ENCODE measurements at places on chromosomes 5 and 9.

DNA sequence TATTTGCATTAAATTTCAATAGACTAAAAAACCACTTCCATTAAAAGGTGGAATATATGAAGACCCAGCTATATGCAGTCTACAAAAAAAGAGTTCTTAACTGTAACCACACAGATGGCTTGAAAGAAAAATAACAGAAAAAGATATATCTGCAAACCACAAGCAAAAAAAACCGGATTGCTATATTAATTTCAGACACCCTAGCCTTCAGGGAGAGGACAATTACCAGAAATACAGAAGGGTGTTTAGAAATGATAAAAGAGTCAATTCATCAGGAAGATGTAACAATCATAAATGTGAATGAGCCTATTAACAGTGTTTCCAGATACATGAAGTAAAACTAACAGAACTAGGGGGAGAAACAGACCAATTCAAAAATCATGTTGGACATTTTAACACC lies 56.9 kb upstream of the SMIM23 start:
- DNase-seq, result no peak

DNA sequence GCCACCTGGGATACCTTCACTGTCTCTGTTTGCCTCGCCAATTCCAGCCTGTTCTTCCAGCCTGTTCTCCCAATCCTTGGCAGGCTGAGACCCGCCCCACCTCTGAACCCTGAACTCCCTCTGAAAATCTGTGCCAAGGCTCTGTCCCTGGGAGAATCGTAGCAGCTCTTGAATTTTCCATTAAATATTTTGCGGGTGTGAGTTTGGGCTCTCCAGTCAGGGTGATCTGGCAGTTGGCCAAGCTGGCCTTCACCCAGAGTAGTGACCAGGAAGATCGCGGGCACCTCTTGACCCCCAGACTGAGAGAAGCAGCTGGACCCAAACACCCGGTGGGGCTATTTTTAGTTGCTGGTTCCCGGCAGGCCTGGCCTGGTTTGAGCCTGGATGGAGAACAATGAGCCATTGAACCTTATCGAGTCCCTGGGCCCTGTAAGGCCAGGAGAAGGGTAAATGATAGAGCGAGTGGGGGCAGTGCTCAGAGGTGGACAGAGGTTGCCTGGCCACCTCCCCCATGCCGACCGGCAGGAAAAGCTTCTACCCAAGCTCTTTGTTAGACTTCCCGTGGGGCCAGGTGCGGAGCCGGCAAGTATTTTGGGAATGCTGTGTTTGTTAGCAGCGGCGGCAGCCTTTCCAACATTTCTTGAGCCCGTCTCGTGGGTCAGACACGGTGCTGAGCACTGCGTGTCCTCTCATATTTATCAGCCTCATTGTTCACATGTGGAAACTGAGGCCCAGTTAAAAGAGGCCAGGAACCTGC lies 146.2 kb downstream of the RGS3 start:
- DNase-seq, result no peak

- DNase-seq, result no peak
Measured at GRCh38 chr5:168204165-168204564, 87.3 kb upstream of the WWC1 start.

DNA sequence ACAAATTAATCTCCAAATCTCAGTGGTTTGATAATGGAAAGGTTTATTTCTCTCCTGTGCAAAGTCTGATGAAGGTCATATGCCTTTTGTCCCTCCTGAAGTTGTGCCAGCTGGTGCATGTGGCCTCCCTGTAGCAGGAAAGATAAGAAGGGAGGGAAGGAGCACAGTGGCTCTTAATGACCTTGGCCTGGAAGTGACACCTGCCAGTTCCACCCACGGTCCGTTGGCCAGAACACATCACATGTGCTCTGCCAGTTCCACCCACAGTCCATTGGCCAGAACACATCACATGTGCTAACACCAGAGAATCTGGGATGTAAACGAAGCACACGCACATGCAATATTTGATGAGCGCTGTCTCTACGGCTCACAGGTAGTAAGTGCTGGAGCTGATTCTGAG lies 130.9 kb downstream of the DOCK2 start:
- no peak for DNase-seq

DNA sequence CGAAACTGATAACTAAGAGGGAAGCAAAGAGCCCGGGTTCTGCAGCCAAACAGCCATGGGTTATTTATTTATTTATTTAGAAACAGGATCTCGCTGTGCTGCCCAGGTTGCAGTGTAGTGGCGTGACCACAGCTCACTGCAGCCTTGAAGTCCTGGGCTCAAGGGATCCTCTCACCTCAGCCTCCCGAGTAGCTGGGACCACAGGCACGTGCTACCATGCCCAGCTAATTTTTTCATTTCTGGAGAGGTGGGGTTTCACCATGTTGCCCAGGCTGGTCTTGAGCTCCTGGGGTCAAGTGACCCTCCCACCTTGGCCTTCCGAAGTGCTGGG lies 24.1 kb downstream of the NDUFA8 start:
- no peak for DNase-seq

DNA sequence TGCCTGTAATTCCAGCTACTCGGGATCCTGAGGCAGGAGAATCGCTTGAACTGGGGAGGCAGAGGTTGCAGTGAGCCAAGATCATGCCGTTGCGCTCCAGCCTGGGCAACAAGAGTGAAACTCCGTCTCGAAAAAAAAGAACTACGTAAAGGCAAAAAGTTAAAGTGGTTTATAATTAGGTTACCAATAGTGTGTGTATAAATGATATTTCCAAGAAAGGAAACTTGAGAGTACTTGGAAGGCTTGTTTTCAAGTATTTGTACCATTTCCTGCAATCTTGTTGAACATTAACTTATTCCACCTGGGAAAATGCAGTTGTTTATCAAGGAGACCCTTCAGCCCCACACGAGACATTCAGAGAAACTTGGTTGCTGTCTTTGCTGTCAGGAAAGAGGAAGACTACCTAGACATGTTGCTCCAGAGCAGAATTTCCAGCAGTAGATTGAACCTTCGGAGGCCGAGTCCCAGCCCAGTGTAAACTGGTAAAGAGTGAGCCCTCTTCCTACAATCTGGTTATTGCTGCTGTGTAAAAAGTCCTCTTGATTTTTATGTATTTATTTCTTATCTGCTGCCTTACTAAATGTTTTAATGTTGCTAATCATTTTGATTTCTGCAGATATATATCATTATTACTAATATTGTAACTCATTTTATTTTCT lies 30.1 kb downstream of the STXBP1 start:
- DNase-seq, result no peak

- no peak for DNase-seq
Measured at GRCh38 chr9:87141124-87141523, 193.8 kb upstream of the GAS1 start.

GRCh38 chr5:146474065-146474464 lies 26.9 kb downstream of the TCERG1 start:
- no peak for DNase-seq

GRCh38 chr9:28053096-28053777 lies 480.0 kb upstream of the C9orf72 start:
- DNase-seq, result no peak

- no peak for DNase-seq
Measured at GRCh38 chr5:74396913-74397622, 243.5 kb downstream of the ENC1 start.

- DNase-seq, result no peak
Measured at GRCh38 chr5:40481241-40481640, 198.5 kb upstream of the PTGER4 start.
